ACHN (cell line): ENCODE measurements at places on chromosomes 1 and 21.

- DNase-seq = no peak
Measured at GRCh38 chr1:38269923-38270848, 223.6 kb upstream of the POU3F1 start.

DNA sequence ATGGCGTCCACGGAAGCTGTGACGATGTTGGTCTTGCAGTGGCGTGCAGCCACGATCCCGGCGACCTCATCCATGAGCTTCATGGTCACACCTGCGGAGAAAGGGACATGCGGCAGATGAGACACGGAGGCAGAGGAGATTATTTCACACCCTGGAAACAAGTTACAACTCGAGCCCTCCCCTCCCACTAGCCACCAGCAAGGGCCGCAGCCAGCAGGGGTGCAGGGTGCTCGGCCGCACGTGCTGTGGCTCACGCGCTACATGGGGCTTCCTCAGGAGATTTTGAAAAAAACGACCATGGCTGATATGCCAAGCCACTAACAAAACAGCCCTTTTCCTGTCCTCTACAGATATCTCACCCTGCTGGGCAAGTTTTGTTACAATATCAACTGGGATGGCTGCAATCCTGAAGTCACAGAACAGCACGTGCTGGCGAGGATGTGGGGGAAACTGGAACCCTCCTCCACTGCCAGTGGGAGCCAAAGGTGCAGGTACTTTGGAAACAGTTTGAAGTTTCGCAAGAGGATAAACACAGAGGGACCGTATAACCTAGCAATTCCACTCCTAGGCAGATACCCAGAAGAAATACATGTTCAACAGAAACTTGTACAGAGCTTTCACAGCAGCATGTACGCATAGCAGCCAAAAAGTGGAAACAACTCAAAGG is 34.1 kb upstream of the GPR153 start:
- no peak for DNase-seq

GRCh38 chr1:29585201-29585600 is 348.9 kb downstream of the PTPRU start:
- no peak for DNase-seq

DNA sequence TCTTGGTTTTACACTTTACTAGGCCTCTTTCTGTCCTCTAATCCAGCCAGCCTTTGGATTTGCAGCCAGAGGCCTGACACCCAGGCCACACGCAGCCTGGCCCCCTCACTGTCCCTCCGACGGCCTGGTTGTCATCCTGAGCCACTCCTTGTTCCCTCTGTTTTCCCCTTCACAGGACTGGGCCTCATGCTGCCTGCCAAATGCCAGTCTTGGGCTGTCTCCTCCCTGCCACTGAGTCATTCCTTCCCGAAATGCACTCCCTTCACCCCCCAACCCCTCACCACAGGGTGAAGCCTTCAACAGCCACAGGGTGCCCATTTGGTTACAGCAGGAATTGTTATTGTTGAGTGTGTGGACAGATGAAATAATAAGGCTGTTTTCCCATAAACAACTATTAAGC is 21.3 kb downstream of the ACOT11 start:
- DNase-seq = no peak

- DNase-seq = no peak
Measured at GRCh38 chr1:50132347-50132894, 23.7 kb downstream of the ELAVL4 start.

GRCh38 chr1:168671782-168672181 is 57.2 kb downstream of the DPT start:
- no peak for DNase-seq

DNA sequence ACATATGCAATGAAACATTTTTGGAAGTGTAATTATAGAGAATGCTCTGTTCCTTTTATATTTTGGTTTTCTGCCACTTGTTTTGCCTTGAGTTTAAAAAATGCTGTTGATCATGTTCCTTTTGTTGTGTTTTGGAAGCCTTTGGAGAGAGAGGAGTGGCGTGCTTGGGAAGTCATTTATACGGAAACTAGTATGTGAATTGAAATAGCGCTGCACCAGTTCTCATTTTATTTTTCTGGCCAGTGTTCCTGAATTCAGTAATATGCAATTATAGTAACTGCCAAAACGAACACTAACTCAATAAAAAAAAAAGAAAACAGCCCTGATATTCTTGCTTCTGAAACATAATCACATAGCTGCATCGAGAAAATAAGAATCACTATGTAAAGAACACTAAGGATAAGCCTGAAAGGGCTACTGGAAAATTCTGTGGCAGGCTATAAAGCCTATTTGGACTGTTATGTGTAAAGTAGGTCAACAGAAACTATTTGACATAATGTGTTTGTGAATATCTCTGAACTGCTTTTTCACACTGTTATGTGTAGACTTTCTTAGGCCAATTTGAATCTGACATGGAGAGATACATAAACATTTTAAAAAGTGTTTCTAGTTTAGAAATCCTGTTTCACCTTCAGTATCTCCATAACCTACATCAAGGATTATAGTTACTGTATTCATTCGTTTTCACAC is 742.0 kb downstream of the KCNT2 start:
- DNase-seq = no peak

GRCh38 chr1:176853503-176853902 is 311.0 kb downstream of the ASTN1 start:
- no peak for DNase-seq

DNA sequence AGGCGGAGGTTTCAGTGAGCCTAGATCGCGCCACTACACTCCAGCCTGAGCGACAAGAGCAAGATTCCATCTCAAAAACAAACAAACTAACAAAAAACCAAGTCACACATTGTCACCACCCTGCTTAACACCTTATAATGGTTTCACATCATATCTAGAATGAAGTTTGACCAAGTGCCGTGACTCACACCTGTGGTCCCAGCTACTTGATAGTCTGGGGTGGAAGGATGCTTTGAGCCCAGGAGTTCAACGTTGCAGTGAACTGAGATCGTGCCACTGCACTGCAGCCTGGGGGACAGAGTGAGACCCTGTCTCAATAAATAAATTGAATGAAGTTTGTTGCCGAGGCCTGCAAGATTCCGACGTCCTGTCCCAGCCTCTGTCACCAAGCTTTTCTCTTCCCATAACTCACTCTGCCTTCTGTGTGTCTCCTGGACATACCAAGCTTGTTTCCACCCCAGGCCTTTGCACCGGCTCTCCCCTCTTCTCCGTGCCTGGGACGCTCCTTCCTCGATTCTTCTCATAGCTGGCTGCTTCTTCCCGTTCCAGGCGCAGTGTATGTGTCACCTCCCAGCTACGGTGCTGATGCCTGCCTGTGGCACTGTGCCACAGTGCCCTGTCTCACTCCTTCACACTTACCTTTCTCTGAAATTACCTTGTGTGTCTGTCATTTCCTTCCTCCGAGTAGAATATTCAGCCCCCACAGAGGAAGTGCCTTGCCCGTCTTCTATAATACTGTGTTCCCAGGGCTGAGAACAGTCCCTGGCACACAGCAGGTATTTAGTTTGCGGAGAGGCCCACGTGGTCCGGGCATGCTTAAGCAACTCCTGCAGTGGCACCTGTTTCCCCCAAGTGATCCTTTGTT is 3.8 kb upstream of the SELENON start:
- no peak for DNase-seq

GRCh38 chr1:75786901-75787493 is 941 bp downstream of the RABGGTB start:
- no peak for DNase-seq

- no peak for DNase-seq
Measured at GRCh38 chr1:109621379-109622136, 1.9 kb downstream of the AMPD2 start.

DNA sequence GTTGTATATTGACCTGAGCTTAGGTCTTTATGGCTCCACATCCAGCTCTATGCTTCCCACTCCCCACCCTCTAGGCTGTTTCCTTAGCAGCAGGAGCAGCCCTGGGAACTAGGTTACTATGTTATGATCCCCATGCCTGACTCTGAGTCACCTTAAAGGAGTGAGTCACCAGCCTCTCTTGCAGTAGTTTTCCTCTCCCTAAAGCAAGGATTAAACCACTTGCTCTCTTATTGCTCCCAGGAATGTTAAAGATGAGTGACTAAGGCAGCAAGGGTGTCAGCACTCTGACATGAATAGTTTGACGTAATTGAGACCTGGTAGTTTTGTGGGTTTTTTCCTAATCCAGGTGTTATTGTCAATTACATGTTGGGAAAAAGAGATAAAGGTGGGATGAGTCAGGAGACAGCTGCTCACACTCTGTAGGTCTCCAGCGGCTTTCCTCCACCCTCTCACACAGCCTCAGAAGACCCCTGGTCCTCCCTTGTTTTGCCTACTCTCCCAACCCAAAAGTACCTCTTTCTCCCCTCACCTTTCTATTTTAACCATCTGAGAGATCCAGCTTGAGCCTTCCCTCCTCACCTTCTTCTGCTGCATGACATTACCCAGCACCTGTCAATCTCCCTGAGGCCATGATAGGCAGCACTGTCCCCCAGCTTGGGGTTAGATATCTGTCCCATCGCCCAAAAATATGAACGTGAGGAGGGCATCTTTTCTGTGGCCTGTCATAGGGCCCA is 369.1 kb upstream of the VAMP3 start:
- peak; percentile 96 for DNase-seq

- DNase-seq = no peak
Measured at GRCh38 chr1:73980324-73981040, 217.5 kb downstream of the LRRIQ3 start.

DNA sequence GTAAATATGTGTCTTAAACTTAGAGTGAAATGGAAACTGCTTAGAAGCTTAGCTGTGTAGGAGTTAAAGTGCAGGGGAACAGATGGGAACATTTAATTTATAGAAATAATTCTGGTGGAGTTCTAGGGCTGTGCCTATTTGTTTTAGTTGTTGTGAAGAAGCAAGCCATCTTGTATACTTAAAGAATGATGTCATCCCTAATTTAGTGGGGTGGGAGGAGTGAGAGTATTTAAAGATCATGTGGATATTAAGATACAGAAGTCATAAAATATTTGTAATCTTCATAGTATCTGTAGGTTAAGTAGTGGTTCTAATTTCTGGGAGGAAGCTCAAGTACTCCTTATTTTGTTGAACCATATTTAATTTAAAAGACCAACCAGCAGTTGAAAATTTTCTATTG is 41.5 kb downstream of the BACH1 start:
- no peak for DNase-seq
